ENCODE measurements at places on chromosomes 16 and 17.

GRCh38 chr17:4327606-4328005 is 38.9 kb downstream of the UBE2G1 start:
- DNase-seq: no peak

DNA sequence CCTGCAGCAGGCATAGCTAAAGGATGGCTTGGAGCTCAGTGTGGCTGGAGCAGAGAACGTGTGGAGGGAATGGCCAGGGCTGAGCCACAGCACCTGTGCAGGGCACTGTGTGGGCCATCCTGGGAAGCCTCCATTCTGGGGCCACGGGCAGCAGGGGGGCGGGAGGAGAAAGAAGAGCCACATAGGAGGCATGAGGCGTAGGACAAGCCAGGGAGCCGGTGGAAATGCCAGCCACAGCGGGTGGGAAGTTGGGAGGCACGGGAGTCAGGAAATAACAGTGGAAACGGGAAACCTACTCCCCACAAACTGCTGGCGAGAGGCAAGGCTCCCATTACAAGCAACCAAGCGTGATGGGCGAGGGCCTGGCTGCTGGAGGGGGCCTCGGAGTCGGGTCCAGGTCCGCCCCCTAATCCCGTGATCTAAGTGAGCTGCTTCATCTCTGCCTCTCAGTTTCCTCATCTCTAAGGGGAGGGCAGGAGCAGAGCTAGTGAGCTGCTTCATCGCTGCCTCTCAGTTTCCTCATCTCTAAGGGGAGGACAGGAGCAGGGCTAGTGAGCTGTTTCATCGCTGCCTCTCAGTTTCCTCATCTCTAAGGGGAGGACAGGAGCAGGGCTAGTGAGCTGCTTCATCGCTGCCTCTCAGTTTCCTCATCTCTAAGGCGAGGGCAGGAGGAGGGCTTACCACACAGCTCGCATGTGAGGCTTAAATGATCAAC is 104.9 kb downstream of the ADCY9 start:
- DNase-seq: no peak

DNA sequence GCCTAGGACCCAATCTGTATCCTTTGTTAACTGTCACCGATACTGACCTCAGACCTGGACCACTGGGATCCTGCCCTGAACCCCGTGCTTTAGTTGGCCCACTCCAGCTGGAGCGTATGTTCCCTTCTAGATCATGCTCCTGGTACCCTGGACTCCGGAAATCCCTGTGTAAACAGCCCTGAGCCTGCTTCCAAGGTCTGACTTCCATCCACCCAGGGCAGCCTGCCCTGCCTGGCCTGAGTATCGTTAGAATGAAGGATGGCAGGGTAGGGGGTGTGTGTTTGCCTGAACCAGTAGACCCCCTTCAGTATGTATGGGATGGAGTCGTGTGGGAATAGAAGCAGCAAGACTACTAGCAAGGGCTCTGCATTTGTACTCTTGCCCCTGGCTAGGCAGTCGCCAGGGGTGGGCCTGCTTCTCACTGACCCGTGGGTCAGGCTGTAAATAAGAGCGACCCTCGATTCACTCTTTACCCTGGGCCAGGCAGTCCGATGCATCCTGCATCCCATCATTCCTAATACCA is 691 bp upstream of the TMEM98 start:
- DNase-seq: no peak

DNA sequence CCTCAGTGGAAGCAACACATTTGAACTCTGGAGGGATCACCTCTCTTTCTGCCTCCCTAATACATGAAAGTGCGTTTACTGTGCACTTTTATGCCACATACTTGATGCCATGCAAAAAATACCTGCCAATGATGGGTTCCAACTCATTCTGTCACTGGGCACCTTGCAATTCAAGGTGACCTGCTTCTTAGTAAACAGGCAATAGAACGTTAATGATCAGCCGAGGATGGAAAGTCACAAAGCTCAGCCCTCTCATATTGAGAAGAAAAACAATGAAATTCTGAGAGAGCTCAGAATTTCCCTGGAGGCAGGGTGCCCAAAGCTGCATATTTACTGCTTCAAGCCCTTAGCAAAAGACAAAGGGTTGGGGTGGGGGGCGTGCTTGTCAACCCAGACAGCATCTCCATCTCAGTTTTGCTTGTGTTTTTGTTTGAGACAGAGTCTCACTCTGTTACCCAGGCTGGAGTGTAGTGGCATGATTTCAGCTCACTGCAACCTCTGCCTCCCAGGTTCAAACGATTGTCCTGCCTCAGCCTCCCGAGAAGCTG is 23.2 kb downstream of the LITAF start:
- no peak for DNase-seq

DNA sequence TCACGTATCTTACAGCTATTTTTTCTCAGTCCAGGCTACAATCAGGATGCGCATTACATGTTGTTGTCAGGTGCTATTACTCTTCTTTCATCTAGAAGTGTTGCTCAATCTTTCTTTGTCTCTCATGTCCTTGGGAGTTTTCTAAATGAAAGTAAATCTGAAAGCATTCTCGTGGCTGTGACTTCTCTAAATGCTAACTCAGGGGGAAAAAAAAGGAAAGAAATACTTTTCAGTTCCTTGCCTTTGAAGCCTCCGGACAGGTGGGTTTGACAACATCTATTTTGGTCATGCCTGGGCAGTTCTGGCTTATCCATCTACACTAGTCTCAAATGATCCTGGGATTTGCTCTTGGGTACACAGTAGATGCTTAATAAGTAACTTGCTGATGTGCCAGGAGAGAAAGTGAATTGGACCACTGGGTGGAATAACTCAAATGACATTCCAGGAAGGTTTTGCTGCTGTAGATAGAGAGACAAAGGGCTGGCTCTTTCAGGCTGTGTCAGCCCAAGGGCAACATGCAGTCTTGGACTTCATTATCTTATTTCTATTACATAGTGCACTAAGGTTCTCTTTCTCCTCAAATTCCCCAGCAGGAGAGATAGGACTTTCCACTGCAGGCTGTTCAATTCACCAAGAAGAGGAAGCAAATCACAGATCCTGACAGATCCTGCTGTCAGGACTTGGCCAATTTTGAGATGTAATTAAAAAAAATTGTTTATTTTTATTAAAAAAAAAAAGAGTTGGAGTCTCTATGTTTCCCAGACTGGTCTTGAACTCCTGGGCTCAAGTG is 63.6 kb upstream of the NFAT5 start:
- DNase-seq: no peak

DNA sequence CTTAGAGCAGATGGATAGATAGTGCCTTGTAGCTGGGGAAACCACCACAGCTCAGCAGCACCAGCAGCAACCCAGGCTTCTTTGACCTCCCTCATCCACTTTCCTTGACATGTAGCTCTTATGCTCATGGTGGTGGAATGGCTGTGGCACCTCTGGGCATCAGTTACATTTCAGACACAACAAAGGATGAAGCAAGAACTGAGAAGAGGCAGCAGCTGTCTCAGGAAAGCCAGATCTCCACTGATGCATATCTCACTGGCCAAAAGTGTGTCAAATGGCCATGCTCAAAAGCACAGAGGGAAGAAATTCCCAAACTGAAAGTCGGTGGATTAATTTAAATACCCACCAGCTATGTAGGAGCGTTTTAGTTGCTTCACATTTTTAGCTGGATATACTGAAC is 671.4 kb upstream of the SALL1 start:
- no peak for DNase-seq

GRCh38 chr16:65895486-65895885 is 471.0 kb upstream of the CDH5 start:
- no peak for DNase-seq

- DNase-seq: peak; percentile 39
Observed at GRCh38 chr17:18187821-18188761, 4.5 kb downstream of the ALKBH5 start.

- DNase-seq: no peak
Observed at GRCh38 chr17:81059026-81059425, 24.1 kb downstream of the BAIAP2 start.

DNA sequence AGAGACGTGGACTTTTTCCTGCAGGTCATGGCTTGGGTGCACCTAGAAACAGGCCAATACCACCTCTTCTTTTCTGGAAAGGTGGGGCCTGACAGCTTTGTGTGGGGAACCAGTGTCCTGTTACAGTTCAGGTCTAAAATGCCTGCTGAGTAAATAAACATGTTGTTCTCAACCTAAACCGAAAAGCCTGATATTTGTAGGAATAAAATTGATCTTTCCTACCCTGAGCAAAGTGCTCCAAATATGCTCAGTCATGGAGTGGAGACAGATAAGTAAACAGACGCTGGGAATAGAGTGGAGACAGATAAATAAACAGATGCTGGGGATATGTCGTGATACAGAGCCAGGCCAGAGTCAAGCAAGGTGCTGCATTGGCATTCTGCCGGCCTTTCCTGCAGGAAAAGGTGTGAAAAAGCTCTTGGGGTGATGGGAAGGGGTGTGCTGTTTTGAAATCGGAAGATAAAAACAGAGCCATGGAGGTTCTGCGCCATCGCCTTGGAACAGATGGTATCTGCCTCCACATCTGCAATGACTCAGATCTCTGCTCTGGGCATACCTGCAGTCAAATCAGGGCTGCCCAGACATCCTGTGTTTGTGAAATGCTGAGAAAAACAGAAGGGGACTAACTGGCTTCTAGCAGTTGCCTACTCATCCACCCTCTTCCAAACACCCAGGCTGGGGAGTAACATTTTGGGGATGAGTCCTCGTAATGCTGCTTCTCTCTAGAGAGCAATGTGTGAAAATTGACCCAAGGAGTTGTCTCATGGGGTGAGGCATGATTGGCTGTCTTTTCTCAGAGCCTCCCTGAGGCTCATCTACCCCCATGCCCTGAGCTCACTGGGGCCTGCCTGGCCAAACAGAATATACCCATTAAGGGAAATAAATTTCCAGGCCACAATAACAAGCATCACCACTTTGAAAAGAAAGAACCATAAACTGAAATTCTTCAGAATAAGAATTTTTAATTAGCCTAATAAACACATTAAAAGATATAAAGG is 16.8 kb upstream of the TRPV2 start:
- no peak for DNase-seq

- DNase-seq: peak; percentile 47
Observed at GRCh38 chr17:13346996-13347762, 254.6 kb downstream of the HS3ST3A1 start.

GRCh38 chr17:65930140-65930730 is 261.7 kb downstream of the CEP112 start:
- no peak for DNase-seq

- no peak for DNase-seq
Observed at GRCh38 chr17:47987240-47987835, 16.4 kb downstream of the CDK5RAP3 start.

GRCh38 chr17:6187836-6188235 is 117.7 kb downstream of the WSCD1 start:
- no peak for DNase-seq

GRCh38 chr17:43006639-43007551 is at the start of gene IFI35:
Gene IFI35, plus strand, starts transcription at chr17:43006784. Its CDS starts 164 bp downstream, at chr17:43006948.
- peak; percentile 87 for DNase-seq
